ENCODE measurements at places on chromosomes 1 and 21.

- DNase-seq, result no peak
These were observed 9.0 kb downstream of the CD2 start for GRCh38 chr1:116763116-116763786.

DNA sequence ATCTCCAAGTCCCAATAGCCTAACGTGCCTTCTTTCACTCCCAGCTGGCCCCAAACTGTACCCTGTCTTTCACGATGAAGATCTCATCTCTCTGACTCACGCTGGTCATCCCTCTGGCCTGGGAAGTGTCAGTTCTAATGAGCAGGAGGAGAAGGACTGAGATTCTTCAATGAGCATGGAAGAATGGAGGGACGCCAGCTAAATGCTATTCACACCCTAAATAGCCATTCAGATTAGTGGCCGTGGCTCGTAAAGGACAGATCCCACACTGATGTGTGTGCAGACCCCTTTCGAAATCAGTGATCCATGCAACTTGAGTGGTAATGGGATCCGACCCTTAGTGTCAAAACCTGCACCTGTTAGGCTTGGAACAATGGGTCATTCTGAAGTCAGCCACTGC lies 75.9 kb upstream of the SMYD2 start:
- DNase-seq, result no peak

- no peak for DNase-seq
These were observed 22.3 kb upstream of the POFUT2 start for GRCh38 chr21:45309987-45310381.

DNA sequence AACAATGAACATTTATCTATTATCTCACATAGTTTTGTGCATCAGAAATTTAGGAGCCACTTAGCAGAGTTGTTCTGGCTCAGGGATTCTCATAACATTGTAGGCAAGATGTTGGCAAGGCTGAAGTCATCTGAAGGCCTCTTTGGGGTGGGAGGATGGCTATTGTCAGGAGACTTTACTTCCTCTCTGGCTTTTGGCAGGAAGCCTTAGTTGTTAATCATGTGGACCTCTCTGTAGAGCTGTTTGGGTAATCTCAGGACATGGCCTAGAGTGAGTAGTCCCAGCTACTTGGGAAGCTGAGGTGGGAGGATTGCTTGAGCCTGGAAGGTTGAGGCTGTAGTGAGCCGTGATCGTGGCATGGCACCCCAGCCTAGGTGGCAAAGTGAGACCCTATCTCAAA lies 40.2 kb downstream of the RASAL2 start:
- no peak for DNase-seq

DNA sequence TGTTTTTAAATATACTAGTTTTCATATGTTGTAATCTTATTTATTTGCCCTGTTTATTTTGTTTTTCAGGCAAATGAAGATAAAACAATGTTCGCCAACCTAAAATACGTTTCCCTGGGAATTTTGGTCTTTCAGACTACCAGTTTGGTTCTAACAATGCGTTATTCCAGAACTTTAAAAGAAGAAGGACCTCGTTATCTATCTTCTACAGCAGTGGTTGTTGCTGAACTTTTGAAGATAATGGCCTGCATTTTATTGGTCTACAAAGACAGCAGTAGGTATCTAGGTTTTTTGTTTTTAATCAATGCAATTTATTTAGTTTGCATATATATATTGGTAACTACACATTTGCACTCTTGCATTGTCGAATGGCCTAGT lies 23.7 kb downstream of the SLC35A3 start:
- no peak for DNase-seq

DNA sequence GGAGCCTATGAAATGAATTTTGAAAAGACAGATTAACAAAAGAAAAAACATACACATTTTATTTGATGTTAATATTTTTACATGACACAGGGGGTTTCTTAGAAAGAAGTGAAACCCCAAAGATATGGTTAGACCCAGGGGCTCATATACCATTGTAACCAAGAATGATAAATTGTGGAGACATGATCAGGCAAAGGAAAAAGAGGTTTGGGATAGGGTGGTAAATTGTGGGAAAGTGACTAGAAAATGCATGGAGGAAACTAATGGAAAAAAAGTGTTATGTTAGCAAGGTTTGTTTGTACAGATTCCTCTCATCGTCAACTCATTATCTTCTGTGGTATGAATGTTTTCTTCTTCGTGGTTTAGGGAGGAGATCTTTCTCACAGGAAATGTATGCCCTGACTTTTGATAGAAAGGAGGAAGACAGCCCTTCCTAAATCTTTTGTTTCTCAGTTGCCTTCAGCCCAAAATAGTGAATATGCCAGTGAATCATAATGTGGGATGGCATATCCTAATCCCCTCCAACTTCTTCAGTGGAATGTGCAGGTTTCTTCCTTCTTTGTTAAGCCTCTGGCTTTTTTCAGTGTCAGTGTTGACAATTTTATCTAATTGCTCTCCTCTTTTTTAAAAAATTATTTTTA lies 140.4 kb upstream of the UBE2U start:
- no peak for DNase-seq

- no peak for DNase-seq
These were observed 10.2 kb downstream of the EEIG2 start for GRCh38 chr1:108570128-108570527.

DNA sequence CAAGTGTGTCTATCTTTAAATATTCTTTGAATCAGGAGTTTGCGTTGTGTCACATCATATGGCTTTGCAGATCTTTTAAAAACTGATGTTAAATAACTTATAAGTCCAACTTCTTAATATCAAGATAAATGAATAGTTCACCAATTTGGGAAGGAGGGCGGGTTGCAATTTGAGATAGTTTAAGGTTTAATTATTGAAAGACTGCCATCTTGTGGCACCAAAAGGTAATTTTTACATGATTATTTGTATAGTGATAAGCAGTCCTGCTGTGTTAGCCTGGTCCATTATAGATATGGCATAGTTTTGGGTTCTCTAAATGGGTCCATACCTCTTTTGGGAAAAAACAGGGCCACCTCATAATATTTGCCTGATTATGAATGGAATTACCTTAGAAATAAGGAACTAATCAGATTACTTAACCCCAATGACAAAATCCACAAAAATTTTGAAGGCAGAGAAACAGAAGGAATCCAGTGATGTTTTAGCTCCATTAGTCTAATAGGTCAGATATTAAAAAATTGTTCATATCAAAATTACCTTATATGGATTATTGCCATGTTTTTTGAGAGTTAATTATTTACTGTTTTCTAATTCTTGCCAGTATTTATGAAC lies 64.3 kb downstream of the PRKAA2 start:
- no peak for DNase-seq

- no peak for DNase-seq
These were observed 45.1 kb downstream of the RGSL1 start for GRCh38 chr1:182495002-182495401.

DNA sequence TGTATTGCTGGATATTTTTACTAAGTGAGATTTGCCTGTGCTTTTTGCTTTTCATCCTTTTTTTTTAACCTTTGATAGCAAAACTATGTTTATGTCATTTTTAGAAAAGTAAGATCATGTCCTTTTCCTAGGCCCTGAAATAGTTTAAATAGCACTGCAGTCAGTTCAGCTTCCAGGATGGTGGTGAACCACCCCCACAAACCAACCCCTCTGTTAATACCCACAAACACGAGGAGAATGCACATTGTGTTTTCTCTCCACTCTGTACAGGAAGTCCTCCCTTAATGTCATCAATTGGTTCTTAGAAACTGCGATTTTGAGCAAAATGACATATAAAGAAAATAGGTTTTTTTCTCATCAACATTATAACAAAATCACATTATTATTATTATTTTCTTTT lies 117.7 kb upstream of the DSCAM start:
- no peak for DNase-seq

DNA sequence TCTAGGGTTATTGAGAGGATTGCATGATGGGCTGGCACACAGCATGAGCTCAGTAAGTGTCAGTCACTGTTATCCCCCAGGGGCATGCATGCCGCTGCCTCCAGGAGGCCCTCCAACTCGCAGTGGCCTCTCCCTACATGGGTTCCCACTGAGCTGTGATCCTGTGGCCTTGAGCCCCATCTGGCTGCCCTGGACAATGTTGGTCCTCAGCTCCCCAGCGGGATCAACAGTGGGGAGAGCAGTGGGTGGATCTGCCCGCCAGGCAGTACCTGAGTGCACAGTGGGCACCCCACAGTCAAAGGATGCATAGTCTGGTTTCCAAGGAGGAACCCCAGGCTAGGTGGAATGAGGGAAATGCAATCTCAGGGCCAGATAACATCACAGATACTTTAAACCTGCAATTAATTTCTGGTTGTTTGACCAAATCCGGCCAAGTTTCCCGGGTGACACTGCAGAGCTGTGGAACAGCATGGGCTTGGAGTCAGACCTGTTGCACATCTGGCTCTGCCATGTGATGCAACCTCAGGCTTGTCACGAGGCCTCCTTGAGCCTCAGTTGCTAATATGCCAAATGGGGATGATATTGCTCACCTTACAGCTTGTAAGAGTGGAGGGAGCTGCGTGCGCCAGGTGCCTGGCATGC lies 9.3 kb downstream of the PADI3 start:
- DNase-seq, result no peak

- no peak for DNase-seq
These were observed 119.4 kb downstream of the SLC45A1 start for GRCh38 chr1:8437347-8437746.

Data from stimulated activated CD8-positive, alpha-beta memory T cell treated with anti-CD3 and anti-CD28 coated beads, Interleukin-4, amount 100 ng/mL, for 1 hour (primary cell).